Kidney (tissue), 22 donors: ENCODE measurements at places on chromosomes 5 and 9.

DNA sequence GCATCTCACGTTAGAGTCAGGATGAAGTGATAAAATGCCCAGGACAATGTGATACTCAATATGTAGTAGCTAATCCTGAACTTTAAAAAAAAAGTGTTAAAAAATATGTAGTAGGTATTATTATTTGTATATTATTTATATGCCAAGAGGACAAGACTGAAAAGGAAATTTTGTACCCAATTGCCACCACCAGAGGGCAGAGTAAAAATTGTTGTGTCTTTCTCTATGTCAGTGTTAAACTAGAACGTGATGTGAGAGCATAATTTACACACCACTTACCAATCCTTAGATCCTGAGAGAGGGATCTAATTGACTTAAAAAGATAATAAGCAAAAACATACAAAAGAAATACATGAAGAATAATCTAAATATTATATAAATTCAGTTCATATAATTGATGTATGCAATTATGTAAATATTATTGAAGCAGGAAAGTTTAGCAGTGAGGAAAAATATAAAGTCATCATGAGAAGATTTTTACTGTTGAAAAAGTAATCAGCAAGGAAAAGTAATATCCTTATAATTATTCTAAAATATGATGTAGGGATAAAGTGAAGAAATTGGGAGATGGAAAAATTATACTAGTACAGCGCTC, 288.9 kb downstream of the RAB3C start:
- H3K4me1 ChIP-seq: no peaks in the 10 kb centered on the region
- H3K27me3 ChIP-seq: no peaks in the 10 kb centered on the region
- H3K4me3 ChIP-seq: no peak overlapping the region
- peak; percentile 16 for DNase-seq

DNA sequence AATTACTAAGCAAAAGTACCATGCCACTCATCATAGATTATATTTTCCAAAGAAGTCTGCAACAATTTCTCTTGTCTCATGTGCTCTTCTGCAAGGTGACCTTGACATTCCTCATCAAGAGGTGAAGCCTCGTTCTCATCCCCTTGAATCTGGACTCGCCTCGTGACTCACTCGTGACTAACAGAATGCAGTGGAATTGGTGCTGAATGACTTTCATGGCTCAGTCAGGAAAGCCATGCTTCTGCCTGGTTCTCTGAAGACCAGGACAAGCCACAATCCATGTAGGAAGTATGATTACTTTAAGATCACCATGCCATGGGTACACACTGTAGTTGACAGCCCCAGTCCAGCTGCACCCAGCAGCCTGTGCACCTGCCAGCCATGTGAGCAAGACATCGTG, 335.8 kb downstream of the GADD45G start:
- H3K4me1 ChIP-seq: no peaks in the 10 kb centered on the region
- H3K36me3 ChIP-seq: no peaks in the 10 kb centered on the region
- H3K27ac ChIP-seq: peak overlapping the region; percentile 24
- no peak overlapping the region for H3K4me3 ChIP-seq
- DNase-seq: no peak
- H3K27me3 ChIP-seq: no peaks in the 10 kb centered on the region

- H3K4me3 ChIP-seq: no peak overlapping the region
- H3K4me1 ChIP-seq: no peaks in the 10 kb centered on the region
- H3K27ac ChIP-seq: no peak overlapping the region
- no peaks in the 10 kb centered on the region for H3K27me3 ChIP-seq
- no peaks in the 10 kb centered on the region for H3K36me3 ChIP-seq
- DNase-seq: no peak
These were observed 41.7 kb upstream of the ZNF354B start for GRCh38 chr5:178818094-178818493.

DNA sequence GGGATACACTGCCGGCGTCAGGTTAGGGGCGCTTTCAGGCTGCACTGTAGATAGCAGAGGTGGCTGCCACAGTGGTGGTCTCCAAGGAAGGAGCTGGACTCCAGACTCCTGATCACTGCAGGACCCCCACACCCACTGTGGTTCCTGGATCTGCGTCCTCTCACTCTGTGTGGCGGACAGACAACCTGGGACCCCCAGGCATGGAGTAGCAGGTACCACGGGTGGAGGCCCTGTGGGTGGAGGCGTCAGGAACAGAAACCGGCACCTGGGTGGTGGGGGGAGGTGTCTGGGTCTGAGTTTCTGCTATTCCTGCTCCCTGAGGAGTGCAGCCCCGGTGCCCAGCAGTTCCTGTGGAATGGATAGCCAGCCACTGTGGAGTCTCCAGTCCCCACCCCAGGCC, 75.1 kb upstream of the PCAT7 start:
- no peak for DNase-seq
- H3K27me3 ChIP-seq: no peaks in the 10 kb centered on the region
- no peak overlapping the region for H3K27ac ChIP-seq
- H3K4me1 ChIP-seq: no peaks in the 10 kb centered on the region
- H3K4me3 ChIP-seq: no peak overlapping the region

- no peaks in the 10 kb centered on the region for H3K36me3 ChIP-seq
- H3K27ac ChIP-seq: no peak overlapping the region
- no peak overlapping the region for H3K4me3 ChIP-seq
- no peaks in the 10 kb centered on the region for H3K27me3 ChIP-seq
- peak; percentile 15 for DNase-seq
- no peaks in the 10 kb centered on the region for H3K4me1 ChIP-seq
These were observed 176.1 kb downstream of the ATPSCKMT start for GRCh38 chr5:10073441-10074104.

DNA sequence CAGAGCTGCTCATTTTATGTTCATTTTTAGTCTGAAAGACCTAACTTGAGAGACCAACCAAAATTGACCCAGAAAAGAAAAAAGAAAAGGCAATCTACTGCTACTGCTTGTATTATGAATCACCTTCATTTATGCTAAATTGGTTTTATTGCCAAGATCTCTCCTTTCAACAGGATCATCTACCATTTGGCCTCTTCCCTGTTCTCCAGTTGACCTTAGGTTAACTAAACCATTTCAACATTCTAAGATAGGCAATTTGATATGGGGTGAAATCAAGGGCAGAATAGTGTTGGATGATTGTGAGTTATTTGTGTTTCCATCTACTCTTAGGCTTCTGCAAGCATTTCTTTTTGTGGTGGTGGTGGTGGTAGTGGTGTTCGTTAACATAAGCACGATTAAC, 48.3 kb upstream of the POU4F3 start:
- peak; percentile 67 for DNase-seq
- peaks cover 6% of the 10 kb centered on the region for H3K36me3 ChIP-seq
- H3K4me1 ChIP-seq: no peaks in the 10 kb centered on the region
- no peak overlapping the region for H3K4me3 ChIP-seq

DNA sequence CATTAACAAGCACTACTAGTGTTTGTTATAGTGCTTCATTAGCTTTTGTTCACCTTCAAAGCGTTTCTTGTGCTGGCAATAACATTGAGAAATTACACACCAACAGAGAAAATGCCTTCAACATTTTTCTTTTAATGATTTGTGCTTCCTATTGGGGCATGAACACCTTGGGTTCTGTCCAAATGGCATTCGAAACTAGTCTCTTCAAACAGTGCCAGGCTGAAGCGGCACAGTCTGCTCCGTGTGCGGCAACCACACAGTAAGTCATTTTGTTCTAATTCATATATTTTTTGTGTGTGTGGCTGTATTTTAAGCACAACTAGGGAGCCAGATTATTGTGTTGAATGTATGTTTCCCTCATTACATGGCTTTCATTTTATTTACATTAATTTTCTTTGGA, 414.7 kb upstream of the SGCD start:
- no peak for DNase-seq
- H3K36me3 ChIP-seq: no peaks in the 10 kb centered on the region
- no peak overlapping the region for H3K27ac ChIP-seq
- no peak overlapping the region for H3K4me3 ChIP-seq

DNA sequence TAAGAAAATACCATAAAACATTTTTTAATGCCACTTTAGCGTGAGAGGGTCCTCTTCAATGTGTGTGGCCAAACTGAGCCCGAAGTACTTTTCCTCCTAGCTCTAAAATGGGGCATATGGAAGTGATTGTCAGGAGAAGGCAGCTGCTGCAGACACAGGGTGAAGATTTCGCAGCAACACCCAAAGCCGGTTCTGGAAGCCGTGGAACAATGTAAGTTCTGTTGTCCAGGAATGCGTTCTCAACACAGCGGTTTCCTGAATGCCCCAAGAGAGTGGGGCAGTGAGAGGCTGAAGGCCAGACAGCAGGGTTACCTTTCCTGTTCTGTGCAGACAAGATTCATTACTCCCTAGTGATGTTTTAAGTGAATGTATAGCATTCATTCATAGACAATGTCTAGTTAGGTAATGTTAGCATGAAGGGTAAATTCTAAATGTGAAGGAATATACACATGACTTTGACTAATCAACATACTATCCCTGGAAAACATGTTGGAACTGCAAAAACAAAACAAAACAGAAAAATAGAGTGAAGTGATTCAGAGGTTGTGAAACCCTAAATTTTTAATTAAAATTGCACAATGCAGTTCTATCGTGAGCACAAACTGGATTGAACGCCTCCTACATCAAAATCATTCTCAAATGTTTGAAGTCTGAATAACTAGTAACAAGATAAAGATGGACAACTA, 197.0 kb upstream of the SEMA6A start:
- H3K36me3 ChIP-seq: no peaks in the 10 kb centered on the region
- no peaks in the 10 kb centered on the region for H3K27me3 ChIP-seq
- no peak for DNase-seq
- no peak overlapping the region for H3K4me3 ChIP-seq

DNA sequence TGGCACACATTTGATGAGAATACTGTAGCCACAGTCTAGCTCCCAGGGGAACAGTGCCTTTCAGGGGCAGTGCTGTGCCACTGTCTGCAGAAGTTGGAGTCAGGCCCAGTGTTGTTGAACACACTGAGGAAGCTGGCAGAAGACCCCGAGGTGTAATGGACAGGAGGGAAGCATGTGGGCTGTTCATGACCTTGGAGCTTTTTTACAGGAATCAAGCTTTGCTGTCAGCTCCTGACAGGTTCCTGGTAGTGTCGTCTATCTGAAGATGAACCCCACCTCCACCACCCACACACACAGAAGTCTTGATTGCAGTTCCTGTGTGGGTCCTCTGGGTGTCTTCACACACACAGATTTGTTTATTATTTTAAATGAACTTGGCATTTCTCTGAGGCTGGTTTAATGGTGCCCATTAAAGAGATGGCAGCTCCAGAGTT, 40.3 kb upstream of the TNFAIP8 start:
- no peak overlapping the region for H3K4me3 ChIP-seq
- no peaks in the 10 kb centered on the region for H3K4me1 ChIP-seq
- no peak overlapping the region for H3K27ac ChIP-seq
- no peak for DNase-seq
- H3K36me3 ChIP-seq: no peaks in the 10 kb centered on the region

DNA sequence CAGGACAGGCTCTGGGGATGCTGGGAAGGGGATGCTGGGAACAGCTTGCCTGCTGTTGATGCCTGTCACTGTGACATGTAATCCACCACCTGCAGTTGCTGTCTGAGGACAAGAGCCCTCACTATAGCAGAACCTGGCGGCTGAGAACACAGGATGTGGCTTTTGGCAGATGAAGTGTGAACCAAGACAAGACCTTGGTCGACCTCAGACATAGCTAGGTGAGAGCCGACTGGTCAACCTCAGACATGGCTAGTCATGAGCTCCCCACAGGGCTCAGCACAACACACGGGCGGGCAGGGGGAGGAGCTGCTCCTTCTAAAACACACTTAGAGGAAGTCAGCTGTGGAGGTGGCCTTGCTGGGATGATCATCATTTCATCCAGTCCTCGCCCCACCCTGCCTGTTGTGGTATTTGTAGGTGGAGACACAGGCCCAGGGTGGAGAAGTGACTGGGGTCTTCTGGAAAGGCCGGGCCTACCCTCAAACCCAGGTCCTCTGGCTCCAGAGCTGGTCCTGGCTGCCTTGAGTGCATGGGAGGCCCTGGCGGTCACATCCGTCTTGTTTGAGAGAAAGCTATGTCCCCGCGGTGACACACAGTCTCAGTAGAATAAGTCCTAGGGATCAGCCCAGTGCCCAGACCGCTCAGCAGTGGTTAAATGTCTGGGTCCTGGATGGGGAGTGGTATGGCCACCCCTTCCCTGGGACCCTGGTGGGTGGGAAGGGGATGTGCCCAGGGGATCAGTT, 6.1 kb downstream of the SUSD3 start:
- DNase-seq: peak; percentile 35
- no peak overlapping the region for H3K4me3 ChIP-seq
- H3K4me1 ChIP-seq: no peaks in the 10 kb centered on the region
- no peaks in the 10 kb centered on the region for H3K27me3 ChIP-seq

GRCh38 chr9:132506977-132507669, 75.3 kb upstream of the BARHL1 start:
- no peak overlapping the region for H3K27ac ChIP-seq
- H3K4me1 ChIP-seq: no peaks in the 10 kb centered on the region
- no peaks in the 10 kb centered on the region for H3K27me3 ChIP-seq
- no peaks in the 10 kb centered on the region for H3K36me3 ChIP-seq

DNA sequence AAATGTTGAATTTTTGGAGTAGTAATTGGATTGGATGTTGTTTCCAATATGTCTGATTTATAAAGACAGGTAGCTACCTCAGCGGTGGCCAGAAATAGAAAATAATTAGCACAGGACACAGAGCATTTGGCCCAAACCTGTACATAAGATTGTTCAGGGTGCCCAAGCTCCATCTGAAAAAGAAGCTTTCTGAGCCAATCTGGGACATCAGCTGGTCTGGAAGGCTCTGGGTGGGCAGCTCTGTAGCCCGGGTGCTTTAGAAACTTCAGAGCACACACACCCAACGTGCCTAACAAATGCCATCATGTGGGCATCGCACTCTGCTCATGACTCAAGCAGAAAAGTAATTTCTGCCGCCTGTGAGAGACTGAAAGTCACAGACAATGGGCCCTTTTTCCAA, 460.7 kb downstream of the ICE1 start:
- DNase-seq: no peak
- H3K4me1 ChIP-seq: no peaks in the 10 kb centered on the region
- no peak overlapping the region for H3K27ac ChIP-seq
- H3K36me3 ChIP-seq: no peaks in the 10 kb centered on the region

DNA sequence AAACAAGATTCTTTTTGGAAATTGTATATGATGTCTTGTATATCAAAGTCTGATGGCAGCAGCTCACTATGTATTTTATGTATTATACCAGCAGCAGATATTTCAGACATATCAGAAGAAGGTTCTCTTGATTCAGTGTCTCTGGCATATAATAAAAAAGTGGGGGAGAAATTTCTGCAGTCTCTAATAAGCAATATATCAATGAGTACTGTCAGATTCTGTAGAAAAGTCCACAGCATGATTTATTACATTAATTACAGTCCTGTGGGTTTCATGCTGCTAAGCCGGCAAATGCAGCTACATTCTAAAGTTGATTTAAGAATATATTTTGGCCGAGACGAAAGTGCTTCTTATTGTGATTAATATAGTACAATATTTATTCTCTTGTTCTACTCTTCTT, 113.1 kb downstream of the KIAA1958 start:
- H3K4me3 ChIP-seq: no peak overlapping the region
- no peaks in the 10 kb centered on the region for H3K36me3 ChIP-seq
- H3K4me1 ChIP-seq: peaks cover 3% of the 10 kb centered on the region
- no peak for DNase-seq

DNA sequence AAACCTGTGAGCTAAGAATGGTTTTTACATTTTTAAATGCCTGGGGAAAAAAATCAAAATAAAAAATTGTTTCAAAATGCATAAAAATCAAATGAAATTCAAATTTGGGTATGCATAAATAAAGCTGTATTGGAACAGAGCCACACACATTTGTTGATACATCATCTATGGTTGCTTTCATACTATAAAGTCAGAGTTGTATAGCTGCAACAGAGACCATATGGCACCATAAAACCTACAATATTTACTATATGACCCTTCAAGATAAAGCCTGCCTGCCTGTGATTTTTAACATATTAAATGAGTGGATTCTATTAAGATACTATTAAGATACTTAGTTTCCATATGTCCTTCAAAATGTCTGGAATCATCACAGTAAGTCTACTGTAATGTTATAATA, 40.0 kb downstream of the AUH start:
- no peak for DNase-seq
- H3K4me1 ChIP-seq: no peaks in the 10 kb centered on the region
- no peaks in the 10 kb centered on the region for H3K27me3 ChIP-seq
- H3K4me3 ChIP-seq: no peak overlapping the region
- H3K27ac ChIP-seq: no peak overlapping the region
